NCI-H1417 treated with DMSO at 0.1 percent for 48 hours (cell line): ENCODE measurements at places on chromosomes 1 and 21.

DNA sequence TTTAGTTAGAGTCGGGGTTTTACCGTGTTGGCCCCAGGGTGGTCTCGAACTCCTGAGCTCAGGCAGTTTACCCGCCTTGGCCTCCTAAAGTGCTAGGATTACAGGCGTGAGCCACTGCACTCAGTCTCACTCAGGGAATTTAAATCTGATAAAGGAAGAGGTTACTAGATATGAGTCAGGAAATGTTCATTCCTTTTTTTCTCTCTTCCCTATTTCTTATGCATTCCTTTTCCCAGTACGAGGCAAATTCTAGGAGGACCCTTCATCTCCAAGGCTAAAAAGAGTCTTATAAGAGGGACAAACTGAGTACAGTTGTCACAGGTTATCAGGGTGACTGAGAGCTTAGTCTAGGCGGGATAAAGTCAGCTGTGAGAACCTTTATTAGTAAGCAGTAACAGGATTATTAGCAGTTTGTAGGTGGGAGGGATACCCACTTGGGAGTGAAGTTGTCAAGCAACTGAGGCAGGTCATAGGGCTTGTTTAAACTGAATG lies 9.1 kb downstream of the MACF1 start:
- DNase-seq = no peak

GRCh38 chr21:31573217-31573616 lies 86.3 kb upstream of the SOD1 start:
- no peak for DNase-seq

DNA sequence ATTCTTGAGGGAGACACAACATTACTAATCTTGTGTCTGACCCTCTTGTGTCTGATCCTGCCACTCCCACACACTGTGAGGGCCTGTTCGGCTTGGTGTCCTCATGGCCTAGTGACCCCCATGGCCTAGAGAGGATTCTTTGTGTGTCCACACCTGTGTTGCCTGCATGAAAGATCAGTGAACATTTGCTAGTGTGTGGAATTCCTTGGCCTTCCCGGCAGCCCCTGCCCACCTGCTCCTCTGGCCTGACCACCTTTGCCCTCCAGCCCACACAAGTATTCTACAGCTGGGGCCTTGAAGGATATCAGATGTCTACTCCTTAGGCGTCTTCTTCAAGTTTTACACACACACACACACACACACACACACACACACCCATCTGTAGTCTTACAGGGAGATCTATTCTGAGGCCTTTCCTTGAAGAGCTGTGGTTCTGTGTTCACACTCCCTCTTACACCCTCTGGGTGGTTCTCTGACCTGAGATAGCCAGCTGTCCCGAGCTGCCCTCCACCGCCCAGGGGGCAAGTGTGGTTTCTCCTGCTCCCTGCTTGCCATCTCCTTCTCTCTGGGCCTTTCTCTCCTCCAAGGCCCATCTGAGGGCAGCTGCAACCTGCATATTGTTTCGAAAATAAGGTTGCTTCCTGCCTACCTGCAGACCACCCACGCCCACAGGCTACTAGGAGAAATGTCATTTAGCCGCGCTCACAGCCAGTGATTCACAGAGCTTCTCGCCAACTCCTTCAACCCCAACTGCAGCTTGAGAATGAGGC lies 45.4 kb downstream of the CD247 start:
- no peak for DNase-seq

- DNase-seq = no peak
These were observed 13.3 kb downstream of the FBXO42 start for GRCh38 chr1:16338961-16339360.

DNA sequence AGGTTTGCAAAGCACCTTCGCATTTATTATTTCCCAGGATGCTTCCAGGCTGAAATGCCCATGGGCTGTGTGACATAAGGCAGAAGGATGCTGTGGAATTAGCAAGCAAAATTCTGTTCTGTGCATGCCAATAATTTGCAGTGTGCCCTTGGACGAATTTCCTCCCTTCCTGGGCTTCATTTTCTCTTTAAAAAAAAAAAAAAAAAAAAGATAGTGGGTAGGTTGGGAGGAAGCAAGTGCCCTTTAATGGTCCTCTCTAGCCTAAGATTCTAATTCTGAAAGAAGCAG lies 2.5 kb upstream of the ID3 start:
- no peak for DNase-seq

- DNase-seq = no peak
These were observed 7.4 kb downstream of the HMCN1 start for GRCh38 chr1:185741551-185741950.

- DNase-seq = no peak
These were observed 57.8 kb downstream of the RHOU start for GRCh38 chr1:228793032-228793431.

GRCh38 chr1:192763756-192764155 lies 45.1 kb upstream of the RGS2 start:
- no peak for DNase-seq

DNA sequence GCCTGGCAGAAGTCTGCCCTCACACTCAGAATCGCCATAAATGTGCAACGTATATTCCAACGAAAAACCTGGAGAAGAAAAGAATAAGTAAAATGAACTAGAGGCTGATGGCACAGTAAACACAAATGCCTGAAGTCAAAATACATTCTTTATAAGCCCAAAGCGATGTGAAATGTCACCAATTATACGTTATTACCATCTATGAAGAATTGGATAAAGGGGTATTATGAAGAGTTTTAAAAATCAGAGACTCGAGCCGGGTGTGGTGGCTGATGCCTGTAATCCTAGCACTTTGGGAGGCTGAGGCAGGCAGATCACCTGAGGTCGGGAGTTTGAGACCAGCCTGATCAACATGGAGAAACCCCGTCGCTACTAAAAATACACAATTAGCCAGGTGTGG lies 18.6 kb downstream of the PTP4A2 start:
- DNase-seq = no peak

- DNase-seq = no peak
These were observed 1.2 kb upstream of the NID1 start for GRCh38 chr1:236066054-236066453.

- no peak for DNase-seq
These were observed 44.2 kb downstream of the MTF2 start for GRCh38 chr1:93123201-93123783.

GRCh38 chr1:219123036-219123435 lies 50.6 kb upstream of the LYPLAL1 start:
- no peak for DNase-seq

GRCh38 chr21:41928621-41929220 lies 25.1 kb downstream of the C2CD2 start:
- DNase-seq = no peak

DNA sequence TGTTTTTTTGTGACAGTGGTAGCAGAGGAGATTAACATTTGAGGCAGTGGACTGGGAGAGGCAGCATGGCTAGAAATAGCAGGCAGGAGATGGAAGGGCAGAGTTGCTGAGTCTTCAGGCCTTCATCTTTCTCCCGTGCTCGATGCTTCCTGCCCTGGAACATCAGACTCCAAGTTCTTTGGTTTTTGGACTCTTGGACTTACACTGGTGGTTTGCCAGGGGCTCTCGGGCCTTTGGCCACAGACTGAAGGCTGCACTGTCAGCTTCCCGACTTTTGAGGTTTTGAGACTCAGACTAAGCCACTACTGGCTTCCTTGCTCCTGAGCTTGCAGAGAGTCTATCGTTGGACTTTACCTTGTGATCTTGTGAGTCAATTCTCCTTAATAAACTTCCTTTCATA lies 24.2 kb upstream of the LEFTY2 start:
- DNase-seq = no peak
